Activated CD4-positive, alpha-beta T cell treated with anti-CD3 and anti-CD28 coated beads for 24 hours (primary cell): ENCODE measurements at places on chromosomes 7 and 10.

DNA sequence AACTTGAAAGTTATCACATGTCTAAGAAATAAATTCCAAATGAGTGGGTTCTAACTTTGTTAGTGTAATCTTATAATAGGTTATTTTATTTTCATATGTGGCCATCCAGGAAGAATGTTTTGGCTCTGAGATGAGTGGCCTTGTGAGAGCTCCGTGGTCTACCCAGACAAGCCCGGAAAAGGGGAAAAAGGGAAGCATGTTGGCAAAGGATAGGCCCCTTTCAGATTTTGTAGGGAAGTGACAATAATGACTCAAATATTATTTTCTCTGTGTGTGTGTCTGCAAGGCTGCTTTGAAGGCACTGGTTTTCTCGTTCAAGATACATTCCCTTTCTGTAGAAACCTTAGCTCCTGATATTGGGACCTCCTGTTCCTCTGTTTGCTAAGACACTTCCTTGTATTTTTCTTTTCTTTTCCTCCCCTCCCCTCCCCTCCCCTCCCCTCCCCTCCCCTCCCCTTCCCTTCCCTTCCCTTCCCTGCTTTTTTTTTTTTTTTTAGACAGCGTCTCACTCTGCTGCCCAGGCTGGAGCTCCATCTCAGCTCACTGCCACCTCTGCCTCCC, 240.8 kb downstream of the LRMDA start:
- no peak for DNase-seq

GRCh38 chr7:129263168-129263567, 38.3 kb downstream of the AHCYL2 start:
- DNase-seq: no peak

GRCh38 chr10:75826846-75827245, 395.4 kb downstream of the LRMDA start:
- DNase-seq: no peak

DNA sequence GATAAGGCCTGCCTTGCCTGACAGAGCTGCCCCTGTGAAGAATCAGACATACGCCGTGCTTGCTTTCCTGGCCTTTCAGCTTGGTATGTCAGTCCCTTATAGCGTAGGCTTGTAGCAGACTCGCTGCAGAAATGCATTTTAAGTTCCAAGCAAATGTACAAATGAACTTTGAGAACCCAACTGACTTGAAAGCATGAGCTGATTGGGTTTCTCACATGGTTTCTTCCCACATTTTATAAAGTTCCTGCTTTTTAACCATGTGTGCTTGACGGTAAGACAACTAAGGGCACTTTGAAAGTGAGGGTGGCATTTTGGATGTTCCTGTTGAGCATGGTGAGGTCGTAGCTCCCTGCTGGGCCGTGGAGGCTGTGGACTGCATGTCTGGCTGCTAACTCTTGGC, 62.6 kb downstream of the CCNY start:
- no peak for DNase-seq

GRCh38 chr10:131946321-131946751, 35.4 kb downstream of the BNIP3 start:
- DNase-seq: no peak

DNA sequence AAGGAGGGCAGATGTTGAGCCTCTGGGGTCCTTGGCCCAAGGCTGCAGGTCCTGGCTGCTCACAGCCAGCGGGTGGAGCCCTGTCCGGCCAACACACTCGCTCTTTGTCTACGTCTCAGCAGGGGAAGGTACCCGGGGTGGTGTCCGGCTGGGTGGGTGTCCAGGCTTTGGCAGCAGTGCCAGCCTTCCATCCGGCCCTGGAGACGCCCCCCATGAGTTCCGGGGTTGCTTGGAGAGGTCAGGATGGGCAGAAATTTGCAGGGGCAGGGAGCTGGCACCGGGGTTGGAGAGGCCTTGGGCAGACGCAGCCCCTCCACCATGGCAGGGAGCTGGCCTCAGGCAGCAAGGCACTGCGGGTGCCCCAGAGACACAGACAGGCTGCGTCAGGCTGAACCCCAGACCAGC, 42.2 kb upstream of the ELN start:
- DNase-seq: no peak

DNA sequence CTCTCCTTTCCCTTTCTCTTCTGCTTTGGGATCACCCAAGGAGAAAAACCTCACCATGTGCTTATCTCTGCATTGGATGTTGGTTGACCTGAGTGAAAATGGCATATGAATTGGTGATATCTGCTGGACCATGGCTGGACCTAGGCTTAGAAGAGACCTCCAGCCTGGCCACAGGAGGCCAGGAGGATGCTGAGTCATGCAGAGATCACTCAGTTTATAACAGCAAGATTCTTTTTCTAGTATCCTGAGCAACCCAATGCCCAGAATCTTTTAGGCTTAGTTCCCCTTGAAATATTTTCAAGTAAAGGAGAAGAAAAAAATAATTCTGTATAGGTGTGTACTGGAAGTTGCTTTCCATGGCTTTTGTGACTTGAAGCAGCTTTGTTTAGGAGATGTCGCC, 236.3 kb downstream of the KLF6 start:
- no peak for DNase-seq

DNA sequence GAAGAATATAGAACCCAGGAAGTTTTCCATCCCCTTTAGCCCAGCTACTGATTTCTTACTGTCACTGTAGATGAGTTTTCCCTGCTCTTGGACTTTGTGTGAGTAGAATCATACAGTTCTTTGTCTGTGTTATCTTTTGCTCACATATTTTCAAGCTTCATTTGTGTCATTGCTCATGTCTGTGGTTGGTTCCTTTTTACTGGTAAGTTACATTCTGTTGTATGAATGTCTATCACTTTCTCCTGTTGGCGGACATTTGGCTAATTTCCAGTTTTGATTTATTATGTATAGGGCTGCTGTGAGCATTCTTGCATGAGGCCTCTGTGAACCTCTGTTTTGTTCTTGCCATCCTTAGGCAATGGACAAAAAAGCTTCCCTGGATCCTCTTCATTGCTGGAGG, 5.3 kb downstream of the GLRX3 start:
- DNase-seq: no peak

GRCh38 chr10:132387764-132388210, 9.2 kb upstream of the PWWP2B start:
- DNase-seq: peak; percentile 67

DNA sequence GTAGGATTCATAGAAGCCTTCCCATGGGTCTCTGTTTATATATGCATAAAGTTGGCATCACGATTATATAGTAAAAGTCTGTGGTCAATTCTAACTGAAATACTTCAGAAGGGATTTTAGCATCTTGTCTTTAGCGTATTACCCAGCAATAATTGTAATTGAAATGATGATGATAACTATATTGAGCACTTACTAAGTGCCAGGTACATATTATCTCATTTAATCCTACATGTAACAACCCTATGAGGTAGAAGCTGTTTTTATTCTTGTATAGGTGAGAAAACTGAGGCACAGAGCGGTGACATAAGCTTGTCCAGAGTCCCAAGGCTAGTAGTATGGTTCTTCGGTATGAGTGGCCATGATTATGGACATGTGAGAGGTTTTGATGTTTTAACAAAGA, 33.8 kb downstream of the PANK1 start:
- no peak for DNase-seq

GRCh38 chr10:59177031-59177797, 771 bp downstream of the PHYHIPL start:
- DNase-seq: no peak

DNA sequence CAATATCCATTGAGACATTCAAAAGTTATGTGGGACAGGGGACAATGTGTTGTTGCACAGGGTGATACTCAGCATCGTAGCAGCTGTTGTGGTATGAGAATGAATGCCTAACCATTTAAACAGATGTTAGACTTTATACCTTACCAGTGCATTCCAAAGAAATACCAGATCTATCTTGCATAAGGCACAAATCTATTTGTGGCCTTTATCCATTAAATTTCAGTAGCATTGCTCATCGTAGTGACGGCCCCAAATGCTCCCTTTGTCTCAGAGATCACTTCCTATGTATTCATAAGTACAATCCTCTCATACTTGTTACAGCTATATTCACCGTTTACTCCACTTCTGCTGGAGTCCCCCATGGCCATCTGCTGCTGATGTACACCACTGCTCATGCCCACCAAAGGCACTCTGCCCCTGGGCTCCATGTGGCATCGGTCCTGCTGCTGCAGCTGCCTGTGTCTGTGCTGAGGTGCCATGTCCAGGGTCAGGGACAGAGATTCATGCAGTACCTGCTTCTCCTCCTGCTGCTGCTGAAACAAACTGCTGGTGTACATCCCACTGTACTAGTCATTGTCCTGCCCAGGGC, 96.3 kb downstream of the CPED1 start:
- DNase-seq: no peak

- DNase-seq: no peak
Observed at GRCh38 chr7:132441935-132442334, 134.3 kb downstream of the PLXNA4 start.

DNA sequence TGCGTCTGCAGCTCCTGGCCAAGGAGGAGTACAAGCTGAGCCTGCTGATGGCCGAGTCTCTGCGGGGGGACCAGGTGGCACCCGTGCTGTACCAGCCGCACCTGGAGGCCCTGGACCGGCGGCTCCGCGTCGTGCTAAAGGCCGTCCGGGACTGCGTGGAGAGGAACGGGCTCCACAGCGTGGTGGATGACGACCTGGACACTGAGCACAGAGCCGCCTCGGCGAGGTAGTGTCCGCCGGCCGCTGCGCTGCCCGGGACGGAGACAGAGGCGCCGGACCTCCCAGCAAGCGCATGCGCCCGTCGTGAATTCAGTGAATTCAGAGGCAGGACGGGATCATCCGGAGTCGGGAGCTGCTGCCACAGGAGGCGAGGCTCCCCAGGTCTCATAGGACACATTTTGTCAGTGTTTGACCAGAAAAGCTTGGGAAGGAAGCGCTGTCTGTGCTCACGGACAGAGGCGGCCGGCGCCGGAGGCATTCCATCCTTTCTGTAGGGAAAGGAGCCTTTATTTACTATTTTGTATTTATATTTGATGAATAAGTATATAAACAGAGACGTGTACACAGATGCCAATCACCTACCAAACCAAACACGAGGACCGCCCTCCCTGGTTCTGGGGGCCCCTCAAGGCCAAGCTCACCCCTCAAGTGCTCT, 30.1 kb upstream of the FOXL3 start:
- DNase-seq: no peak

DNA sequence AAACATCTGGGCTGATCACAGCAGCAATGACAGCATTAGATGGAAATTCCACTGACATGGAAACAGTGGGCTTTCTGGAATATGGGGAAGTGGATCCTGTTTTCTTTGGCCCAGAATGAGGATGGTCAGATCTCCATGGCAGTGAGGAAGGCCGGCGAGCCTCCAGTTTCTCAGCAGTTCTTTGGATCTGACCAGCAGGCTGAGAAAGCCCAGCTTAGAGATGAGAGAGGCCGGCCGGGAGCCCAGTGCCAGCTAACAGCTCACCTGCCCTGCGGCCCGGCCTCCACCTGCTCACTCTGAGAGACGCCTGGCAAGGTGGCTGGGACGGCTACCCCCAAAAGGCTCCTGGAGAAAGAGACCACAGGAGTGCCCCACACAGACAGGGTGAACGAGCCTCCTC, 24.2 kb downstream of the GPER1 start:
- DNase-seq: no peak

- no peak for DNase-seq
Observed at GRCh38 chr10:58266003-58266825, 1.5 kb downstream of the IPMK start.

GRCh38 chr10:34885898-34886297, 70.8 kb upstream of the PARD3 start:
- no peak for DNase-seq

- no peak for DNase-seq
Observed at GRCh38 chr10:131764929-131765328, 135.9 kb upstream of the PPP2R2D start.

- DNase-seq: no peak
Observed at GRCh38 chr7:93148144-93148543, at the start of gene SAMD9L. TSS of gene SAMD9L (minus strand) at chr7:93148385. CDS start at chr7:93135971, 12,414 bp downstream.

- DNase-seq: no peak
Observed at GRCh38 chr10:69250041-69250440, 28.3 kb upstream of the HK1 start.

- no peak for DNase-seq
Observed at GRCh38 chr10:106511917-106512316, 652.6 kb downstream of the SORCS1 start.

DNA sequence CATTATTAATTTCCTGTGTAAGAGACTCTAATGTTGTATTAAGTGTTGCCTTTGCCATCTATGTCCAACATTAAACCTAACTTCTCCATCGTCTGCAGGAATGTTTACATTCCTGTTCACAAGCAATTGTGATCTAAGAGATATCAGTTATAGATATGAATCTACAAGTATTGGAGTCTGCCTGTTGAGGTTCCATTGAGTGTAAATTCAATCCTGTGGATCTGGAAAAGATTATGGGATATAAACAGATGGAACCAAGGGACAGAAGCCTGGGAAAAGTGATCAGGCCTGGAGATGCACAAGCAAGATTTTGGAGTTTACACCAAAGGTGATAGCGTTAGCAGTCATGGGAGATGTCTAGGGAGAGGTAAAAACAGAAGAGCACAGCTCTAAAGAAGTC, 135.5 kb downstream of the LSMEM1 start:
- DNase-seq: no peak

- no peak for DNase-seq
Observed at GRCh38 chr7:113279256-113279655, 160.9 kb upstream of the SMIM30 start.

DNA sequence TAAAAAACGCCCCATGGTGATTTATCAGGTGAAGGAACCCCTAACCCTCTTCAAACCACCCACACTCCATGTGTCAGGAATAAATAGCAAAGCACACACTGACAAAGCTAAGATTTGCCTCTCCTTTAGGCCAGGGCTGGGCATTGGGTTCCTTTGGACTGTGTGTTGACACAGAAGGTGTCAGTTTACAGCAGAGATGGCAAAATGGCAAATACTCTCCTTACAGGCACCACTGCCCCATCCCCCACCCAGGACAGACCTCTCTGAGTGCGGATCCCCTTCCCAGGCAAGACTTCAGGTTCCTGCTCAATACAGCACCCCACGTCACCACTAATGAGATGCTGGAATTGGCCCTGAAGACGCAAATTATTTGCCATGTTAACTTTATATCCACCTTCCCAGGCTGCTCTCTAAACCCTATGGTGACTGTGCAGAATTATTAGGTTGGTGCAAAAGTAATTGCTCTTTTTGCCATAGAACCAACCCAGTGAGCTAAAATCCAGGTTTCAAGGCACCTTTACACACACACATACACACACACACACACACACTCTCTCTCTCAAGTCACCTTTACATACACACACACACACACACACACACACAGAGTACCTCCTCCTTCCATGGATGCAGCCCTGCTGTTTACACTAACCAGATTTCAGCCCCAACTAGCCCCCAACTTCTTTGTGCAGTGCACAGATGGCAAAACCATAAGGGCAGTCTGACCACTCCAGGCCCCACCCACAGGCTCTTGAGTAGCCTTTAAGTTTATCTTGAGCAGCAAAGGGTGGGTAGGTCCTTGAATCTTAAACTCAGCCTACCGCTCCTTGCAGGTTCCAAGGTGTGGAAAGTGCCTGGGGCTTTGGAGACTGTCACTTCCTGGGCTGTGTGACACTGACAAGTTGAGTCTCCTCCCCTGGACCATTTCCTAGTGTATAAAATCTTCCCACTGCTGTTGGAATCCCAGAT, 4.0 kb upstream of the ZCCHC24 start:
- no peak for DNase-seq
